Cortex of kidney (tissue), 1 donor: ENCODE measurements at places on chromosomes 2 and 18.

GRCh38 chr18:38644875-38645641 is 1079.5 kb upstream of the CELF4 start:
- no peak for DNase-seq

DNA sequence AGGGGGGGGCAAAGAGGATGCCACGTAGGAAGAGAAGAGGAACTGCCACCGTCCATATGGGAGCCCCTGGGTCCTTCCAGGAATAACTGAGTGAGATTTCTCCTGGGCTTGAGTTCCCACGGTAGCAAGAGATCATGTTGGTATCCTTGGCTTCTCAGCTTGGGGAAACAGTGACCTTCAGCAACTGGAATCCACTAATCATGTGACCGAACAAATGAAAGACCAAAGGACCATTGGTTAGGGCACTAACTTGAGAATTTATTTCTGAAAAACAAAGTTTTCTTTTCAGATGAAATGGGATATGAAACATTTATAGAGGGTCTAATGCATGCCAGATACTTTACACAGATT is 259.4 kb upstream of the ID2 start:
- DNase-seq: no peak

- DNase-seq: no peak
These were observed 606 bp downstream of the AGBL5 start for GRCh38 chr2:27051902-27052645.

GRCh38 chr2:170488807-170489206 is 226.3 kb upstream of the SP5 start:
- no peak for DNase-seq

DNA sequence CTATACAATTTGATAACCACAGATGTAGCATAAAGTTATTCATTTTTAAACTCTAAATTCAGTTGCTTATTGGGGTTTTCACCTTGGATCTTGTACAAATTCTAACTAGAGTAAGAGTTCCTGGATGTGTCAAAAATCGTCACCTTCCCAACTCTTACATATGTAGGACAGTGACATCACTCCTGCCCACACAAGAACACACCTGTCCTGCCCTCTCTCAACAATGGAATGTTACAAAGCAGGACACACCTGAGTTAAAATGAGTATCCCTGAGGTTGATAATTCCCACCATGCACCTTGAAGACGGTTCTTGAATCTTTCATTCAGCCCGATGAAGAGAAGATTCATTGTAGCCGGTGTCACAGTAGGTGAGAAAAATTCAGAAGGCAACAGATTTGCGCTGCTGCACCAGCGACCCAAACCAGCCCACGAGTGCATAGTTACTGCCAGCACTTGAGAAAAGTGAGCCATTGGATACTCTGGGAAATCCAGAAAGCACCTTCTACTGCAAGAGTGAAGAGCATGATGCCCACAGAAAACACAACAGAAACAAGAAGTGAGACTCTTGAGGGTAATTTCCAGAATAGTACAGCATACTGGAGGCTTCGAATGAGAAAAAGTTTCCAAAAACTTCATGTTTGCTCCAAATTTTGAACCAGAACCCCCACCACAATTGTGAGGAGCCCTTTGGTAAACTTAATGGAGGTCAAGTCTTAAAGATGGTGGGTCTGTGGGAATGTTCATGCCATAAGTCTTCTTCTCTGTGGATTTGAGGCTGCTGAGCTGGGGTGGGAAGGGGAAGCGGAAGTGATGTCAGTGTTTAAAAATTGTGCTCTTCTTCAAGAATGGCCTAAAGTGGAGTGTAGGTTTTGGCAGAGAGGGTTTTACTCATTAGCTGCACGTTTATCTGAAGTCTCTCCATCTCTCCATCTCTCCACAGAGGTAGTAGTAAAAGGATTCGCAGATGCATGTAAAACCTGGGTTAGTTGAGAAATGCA is 34.7 kb upstream of the ADAM23 start:
- DNase-seq: no peak

DNA sequence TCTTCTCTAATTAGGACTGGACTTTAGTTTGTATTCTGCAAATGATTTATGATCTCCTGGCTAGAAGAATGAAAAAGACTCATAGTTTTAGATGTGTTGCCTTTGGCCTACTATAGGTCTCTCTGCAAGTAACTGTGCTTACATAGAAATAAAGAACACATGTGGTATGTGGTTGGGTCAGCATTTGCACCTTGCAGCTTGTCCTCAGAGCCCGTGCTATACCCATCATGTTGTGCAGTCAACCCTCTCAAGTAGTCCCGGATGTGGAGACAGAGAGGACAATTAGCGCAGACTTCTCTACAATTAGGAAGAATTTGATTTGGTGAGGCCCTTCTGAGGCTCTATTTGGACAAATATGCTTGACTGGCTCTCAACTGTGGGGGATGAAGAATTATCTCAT is 203.7 kb upstream of the ITGA4 start:
- no peak for DNase-seq

DNA sequence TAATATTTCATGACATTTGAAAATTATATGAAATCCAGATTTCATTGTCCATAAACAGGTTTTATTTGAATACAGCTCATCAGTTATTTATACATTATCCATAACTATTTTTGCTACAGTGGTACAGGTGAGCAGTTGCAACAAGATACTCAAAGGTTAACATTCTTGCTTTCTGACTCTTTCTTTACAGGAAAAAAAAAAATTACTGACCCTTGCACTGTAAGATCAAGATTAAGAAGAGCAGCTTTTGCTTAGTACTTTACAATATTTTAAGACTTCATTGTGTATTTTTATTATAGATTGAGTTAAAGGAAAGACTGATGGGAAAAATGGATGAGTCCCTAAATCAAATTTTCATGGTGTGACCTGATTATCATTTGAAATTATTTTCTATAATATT is 11.2 kb downstream of the ETAA1 start:
- DNase-seq: no peak

DNA sequence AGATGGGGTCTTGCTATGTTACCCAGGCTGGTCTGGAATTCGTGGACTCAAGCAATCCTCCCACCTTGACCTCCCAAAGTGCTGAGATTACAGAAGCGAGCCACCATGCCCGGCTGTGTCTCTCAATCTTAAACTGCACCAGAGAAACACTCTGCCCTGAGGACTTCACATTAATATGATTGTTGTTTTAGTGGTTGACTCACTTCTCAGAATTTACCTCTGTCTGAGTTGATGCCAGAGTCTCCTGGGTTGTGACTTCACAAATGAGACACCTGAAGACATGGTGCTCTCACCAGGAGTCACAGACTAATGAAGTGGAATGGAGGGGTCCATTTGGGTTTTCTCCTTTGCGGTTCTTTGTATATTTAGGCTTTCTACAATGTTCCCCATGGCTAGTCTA is 61.0 kb upstream of the TGIF1 start:
- DNase-seq: no peak

DNA sequence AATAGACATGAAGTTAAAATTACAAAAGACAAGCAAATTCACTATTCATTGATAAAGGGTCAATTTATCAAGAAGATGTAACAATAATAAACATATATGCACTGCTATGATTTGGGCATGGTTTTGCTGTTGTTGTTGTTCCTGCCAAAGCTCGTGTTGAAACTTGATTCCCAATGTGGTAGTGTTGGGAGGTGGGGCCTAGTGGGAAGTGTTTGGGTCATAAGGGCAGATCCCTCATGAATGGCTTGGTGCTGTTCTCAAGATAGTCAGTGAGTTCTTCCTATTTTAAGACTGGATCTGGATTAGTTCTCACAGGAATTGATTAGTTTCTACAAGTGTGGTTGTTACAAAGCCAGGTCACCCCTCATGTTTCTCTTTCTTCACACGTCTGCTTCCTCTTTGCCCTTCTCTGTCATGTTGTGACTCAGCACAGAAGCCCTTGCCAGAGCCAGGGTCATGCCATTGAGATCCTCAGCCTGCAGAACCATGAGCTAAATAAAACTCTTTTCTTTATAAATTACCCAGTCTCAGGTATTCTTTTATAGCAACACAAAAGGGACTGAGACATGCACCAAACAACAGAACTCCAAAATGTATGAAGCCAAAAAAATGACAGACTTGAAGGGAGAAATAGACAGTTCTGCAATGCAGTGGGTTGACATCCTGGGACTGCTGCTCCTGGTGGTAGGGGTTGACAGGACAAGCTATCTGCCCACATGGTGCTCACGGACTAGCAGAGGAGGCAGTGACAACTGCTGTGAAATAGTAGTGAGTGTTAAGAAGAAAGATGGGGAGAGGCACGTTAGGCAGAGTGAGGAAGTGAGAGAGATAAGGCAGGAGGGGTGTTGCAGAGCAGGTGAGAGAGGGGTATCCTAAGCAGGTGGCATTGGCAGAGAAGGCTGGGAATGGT is 18.6 kb upstream of the SKA1 start:
- no peak for DNase-seq

GRCh38 chr2:157487747-157488146 is 43.9 kb upstream of the CYTIP start:
- DNase-seq: no peak

GRCh38 chr2:48721158-48721557 is 34.4 kb downstream of the LHCGR start:
- no peak for DNase-seq

GRCh38 chr2:170073288-170073687 is 104.7 kb upstream of the MYO3B start:
- DNase-seq: no peak

DNA sequence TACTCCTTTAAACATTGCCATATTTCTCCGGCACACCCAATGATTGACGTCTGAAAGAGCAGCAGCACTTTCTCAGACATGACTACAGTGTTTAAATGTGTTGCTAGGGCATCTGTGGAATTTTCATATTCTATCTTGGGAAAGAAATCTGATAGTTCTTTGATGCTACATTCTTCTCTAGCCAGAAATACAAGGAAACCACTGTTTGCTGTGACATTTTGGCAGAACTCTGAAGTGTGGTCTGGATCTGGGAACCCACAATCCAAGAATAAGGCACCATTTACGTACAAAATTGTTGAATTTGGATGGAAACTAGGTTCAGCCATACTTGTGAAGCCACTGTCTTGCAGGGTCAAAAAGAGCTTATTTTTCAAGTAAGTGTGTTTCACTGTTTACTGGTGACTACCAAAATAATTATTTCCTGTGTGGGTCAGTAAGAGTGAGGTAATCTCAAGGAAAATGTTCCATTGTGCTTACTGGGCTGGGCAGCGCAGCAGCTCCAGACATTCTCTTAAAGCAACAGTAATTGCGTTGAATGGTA is 21.3 kb upstream of the CD28 start:
- DNase-seq: no peak

DNA sequence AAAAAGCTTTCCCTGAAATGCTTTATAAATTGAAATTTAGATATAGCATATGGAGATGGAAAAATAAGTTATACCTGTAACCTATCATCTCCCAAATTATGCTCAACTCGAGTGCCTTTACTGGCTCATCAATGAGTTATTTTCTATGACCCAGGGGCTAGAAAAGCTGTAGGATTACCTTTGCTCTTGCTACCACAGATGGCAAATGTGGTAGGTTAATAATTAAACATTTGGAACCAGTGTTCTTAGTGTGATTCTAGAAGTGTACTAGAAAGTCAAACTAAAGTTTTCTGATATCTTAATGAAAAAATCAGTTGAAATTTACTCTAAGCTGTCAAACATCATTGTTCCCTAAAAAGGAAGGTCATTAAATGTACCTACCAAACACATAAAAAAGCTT is 22.5 kb downstream of the ALS2 start:
- no peak for DNase-seq

DNA sequence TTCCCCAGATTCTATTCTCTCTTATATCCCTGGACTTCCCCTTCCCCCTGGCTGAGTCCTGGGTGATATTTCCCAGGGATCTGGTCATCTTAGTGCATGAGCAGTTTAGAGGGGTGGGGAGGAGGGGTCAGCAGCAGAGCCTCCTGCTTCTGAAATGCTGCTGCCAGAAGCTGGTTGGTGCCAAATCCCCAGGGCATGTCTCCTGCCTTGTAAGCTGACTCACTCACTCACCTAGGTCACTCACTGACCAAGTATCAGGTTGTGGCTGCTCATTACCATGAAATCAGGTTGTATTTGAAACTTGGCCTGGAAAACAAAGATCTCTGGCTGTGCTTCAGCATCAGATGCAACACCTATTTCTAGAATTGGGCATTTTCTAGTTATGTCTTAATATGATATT is 14.3 kb downstream of the GPR39 start:
- no peak for DNase-seq

DNA sequence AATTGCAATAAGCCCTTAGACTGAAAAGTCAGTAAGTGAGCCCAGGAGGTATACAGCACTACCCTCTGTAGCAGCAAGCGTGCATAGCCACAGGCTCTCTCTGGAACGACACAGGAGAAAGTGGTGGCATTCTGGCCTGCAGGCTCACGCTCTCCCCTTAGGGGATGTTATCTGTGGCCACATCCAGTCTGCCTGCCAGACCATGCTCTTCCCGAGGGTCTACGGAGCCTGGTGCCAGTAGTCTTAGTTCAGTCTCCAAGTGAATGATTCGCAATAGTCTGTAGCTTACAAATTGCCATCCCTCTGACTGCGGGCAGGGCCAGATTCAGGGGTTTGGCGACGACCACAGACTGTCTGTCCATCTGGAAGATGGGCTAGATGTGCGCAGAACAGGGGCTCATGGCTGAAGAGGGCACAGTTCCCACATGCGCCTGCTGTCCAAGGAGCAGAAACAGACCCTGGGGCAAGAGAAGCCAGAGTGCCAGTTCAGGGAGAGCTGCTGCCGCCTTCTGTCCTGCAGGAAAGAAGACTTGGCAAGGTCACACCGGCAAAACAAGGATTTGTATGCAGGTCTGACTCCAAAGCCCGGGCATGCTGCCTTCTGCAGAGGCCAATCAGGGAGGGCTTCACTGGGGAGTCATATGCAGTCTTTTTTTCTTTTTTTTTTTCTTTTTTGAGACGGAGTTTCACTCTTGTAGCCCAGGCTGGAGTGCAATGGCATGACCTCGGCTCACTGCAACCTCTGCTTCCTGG is 3.5 kb upstream of the KLF11 start:
- DNase-seq: no peak

DNA sequence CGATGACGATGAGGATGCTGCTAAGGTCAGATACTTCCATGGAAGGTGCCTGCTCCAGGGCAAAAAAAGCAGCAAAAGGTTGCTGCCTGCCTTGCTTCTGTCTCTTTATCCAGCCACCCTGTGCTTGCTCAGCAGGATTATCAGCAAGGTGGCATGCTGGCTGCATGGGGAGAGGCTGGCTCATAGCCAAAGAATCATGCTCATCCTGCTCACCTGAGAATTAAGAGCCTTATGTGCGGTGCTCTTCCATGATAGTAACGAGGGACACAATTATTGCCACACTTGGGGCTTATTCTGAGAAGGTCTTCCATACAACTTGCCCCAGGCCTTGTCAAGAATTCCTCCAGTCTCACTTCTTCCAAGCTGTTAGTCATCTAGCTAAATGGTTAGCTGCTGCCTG is 60.4 kb upstream of the SEC11C start:
- DNase-seq: no peak

- no peak for DNase-seq
These were observed 45.3 kb downstream of the SP110 start for GRCh38 chr2:230174466-230174865.

DNA sequence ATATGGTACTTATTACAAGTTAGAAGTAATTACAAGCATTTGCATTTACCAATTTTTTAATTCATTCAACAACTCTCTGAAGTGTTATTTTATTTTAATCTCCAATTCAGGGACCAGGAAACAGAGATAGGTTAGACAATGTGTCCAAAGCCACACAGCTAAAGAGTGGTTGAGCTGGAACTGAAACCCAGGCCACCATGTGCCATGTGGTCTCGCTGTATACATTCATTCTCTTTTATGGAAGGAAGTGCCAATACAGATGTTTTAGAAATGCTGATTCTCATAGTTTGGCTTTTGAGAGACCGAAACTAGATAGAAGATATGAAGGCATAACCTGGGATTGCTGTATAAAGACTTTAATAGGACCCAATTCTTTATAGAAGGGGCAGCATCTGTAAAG is 684.6 kb upstream of the ID2 start:
- DNase-seq: no peak

GRCh38 chr2:240232264-240232915 is 91.9 kb upstream of the OTOS start:
- DNase-seq: no peak
